ENCODE measurements at places on chromosomes 1 and 21.

- no peak for DNase-seq
Measured at GRCh38 chr1:8789314-8790214, 27.9 kb downstream of the RERE start.

DNA sequence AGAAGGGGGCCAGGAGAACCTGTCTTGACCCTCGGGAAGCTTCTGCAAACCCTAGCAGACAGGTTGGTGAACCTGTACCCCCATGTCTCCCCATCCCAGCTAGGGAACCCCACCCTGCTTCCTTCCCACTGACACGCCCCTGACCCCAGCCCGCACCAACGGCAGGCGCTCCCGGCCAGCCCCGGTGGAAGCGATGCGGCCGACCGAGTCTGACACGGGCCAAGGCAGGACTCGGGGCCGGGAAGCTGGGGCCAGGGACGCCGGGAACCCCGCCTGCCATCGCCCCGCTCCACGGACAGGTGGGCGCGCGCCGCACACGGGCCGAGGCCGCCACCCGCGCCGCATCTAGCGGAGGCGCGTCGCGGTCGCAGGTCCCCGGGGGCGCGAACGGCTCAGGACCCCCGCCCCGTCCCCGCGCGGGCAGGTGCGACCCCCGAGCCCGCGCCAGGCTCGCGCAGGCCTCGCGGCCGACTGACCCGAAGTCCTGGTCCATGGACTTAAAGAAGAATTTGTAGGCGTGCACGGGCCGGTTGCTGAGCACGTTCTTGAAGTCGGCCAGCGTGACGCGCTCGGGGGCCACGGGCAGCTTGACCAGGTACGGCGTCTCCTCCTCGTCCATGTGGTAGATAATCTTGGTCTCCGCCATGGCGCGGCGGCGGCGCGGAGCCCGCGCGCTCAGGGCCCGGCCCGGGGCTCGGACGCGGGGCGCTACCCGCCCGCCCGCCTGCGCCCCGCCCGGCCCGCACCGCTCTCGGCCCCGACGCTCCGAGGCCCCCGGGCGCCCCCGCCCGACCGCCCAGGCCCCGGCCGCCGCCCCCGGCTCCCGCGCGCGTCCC is 580 bp downstream of the DVL1 start:
- no peak for DNase-seq

- no peak for DNase-seq
Measured at GRCh38 chr1:20160034-20160433, 20.9 kb downstream of the PLA2G2F start.

DNA sequence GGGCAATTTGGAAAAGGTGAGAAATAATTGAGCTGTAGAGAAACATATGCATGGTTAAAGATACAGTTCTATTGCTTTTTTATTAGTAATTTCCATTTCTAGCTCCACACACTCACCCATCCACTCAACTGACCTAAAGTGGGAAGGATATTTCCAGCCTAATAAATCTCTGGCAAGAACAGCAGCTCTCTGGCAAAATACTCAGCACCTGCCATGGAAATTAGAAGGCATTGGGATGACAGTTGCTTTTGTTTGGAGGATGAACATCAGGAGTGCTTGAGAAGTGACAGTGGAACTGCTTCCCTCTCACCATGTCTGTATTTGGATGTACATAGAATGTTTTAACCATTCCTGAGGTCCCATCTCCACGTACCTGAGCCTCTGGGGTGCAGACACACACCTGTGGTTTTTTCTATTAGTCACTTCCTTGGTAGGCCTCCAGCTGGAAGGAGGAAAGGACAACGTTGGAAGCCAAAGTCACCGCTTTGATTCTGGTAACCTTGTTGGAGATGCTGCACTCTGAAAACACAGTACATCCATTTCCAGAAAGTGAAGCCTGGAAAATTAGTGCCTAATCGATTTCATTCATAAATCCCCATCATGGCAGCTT is 62.3 kb upstream of the RUNX1 start:
- DNase-seq = no peak

DNA sequence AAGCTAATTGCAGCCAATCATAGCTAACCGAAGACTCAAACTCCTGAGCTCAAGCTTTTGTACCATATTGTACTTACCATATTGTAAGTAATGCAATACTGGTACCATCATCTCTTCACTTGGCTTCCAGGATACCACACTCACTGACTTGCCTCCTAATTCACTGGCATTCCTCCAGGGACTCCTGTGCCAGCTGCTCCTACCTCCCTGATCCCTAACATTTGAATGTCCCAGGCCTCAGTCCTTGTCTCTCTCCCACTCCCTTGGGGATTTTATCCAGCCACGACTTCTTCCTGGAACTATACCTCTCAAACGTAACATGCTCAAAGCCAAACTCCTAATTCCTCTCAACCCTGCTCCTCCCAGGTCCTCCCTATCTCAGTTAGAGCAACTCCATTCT is 33.8 kb downstream of the USP48 start:
- no peak for DNase-seq

GRCh38 chr1:169610858-169611257 is 19.1 kb downstream of the SELP start:
- DNase-seq = no peak

- no peak for DNase-seq
Measured at GRCh38 chr1:163173121-163173520, 29.6 kb downstream of the RGS5 start.

GRCh38 chr21:31558189-31558961 is 101.1 kb upstream of the SOD1 start:
- no peak for DNase-seq

GRCh38 chr1:213443415-213443814 is 392.4 kb downstream of the RPS6KC1 start:
- DNase-seq = no peak

DNA sequence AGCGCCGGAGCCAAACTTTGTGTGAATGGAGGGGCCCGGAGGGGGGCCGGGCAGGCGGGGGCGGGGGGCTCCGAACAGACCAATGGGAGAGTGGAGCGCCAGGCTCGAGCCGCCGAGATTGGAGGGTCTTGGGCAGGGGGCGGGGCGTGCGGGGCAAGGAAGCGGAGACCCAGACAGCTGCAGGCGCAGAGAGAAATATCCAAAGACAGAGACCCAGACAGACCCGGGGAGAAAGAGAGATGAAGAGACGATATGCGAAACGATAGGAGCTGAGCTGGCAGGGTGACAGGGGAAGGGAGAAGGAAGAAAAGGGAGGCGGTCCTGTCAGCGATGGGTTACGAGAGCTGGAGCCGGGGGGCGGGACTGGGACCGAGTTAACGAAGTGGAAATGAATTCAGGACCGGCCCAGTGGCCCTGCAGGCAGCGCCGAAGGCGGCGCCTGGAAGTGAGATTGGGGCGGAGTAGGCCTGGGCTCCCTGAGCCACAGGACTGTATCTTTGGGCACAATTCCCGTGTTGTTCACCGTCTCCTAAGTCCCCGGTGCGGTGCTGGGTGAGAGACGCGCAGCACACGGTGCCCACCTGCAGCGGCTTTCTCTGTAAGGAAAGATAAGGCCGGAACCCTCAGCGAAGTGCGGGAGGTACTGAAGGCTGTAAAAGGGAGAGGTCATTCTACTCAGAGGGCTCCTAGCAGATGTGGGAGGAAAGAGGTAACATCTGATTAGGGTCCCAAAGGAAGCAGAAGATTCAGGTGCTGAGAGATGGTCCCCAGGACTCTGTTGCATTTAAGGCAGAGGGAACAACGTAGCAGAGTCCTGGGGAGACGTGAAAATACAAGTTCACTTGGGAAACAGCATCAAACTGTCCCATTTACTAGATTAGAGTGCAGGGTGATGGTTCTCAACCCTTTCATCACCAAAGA is 543 bp upstream of the KCNJ10 start:
- DNase-seq = no peak

DNA sequence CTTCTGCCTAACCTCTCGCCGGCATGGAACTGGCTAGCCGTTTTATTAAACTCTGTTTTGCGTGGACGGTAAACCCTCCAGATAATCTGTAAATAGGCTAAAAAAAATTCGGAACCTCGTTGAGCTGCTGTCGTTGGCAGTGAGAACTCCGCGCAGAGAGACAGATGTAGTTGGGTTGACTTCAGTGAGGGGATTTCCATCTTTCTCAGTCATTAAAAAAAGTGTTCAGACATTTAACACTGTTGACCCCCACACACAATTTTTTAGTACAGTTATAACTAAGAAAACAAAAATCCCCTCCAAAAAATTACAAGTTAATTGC is 464 bp downstream of the PARK7 start:
- no peak for DNase-seq

DNA sequence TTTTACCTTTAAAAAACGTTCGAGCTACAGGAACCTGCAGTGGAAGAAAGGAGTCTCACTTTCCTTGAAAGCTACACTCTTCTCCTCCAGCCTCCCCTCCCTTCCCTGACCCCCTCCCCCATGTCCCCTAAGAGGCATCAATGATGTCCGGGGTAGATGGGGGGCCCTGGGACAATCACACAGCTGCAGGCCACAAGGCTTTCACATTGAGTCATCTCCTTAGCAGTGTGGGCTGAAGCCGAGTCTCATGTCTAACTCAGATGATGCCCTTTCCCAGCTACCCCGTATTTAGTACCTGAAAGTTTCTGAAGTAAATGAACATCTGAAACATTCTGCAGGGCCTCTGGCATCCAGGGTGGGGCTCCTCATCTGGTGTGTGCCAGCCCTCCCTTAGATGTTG is 6.3 kb upstream of the GPR25 start:
- no peak for DNase-seq

- no peak for DNase-seq
Measured at GRCh38 chr1:44587796-44588460, 86.4 kb downstream of the TMEM53 start.

Data from skeletal muscle cell (primary cell).